ENCODE measurements at places on chromosomes 4 and X.

GRCh38 chr4:41205130-41205529 lies 9.2 kb downstream of the APBB2 start:
- no peak for DNase-seq

GRCh38 chr4:113880240-113881028 lies 99.0 kb downstream of the ARSJ start:
- DNase-seq: no peak

DNA sequence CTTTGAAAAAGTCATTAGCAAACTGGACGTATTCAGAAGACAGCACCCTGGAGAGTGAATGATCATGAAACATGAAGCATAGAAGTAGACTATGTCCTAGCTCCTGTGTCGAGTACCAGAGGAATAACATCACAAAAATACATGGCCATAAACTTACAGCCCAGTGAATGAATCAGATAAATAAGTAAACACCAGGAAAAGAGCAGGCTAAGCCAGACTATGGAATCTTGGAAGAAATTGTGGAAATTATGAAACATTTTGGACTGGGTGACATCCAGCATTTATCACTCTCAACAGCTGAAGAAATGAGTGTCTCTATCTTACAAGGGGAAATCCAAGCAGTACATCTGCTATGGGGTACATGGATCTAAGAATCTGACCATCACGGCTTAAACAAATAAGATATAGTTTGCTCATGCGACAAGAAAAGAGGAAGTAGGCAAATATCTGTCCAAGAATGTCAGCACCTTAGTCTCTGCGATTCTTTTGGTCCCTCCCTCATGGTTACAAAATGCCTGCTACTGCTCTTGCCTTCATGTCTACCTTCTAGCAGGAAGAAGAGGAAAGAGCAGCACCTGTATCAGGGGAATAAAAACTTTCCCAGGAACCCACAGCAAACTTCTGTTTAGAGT lies 481.5 kb downstream of the BCOR start:
- DNase-seq: no peak

GRCh38 chr4:89284020-89284424 lies 23.6 kb downstream of the GPRIN3 start:
- no peak for DNase-seq

DNA sequence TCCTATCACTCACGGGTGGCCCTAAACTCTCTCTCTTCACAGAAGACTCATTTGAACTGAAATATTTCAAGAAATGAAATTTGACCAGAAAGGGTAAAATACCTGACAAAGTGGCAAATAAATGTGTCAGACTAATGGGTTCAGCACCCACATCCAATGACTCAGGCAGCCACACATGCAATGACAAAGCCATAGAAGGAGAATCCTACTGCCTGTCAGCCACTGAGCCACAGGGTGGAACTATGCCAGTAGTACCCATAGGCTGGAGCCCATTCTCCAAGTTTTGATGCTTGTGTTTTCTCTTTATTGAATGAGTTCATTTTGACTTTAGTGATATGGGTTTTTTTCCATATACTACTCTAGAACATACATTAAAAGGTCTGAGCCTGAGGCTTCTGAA lies 179.0 kb downstream of the BEND2 start:
- DNase-seq: no peak

GRCh38 chr4:138978600-138978999 lies 37.0 kb upstream of the NOCT start:
- no peak for DNase-seq

GRCh38 chr4:112038861-112039260 lies 106.4 kb upstream of the FAM241A start:
- no peak for DNase-seq

- no peak for DNase-seq
These were observed 92.1 kb downstream of the RELL1 start for GRCh38 chr4:37594099-37594498.

- DNase-seq: no peak
These were observed 194.2 kb upstream of the NOCT start for GRCh38 chr4:138821331-138821730.

GRCh38 chr4:105112274-105112673 lies 34.4 kb upstream of the TET2 start:
- DNase-seq: no peak

All from stimulated activated CD8-positive, alpha-beta memory T cell treated with anti-CD3 and anti-CD28 coated beads, Interleukin-15, amount 100 ng/mL, for 48 hours (primary cell).